ENCODE measurements at places on chromosomes 5 and 9.

DNA sequence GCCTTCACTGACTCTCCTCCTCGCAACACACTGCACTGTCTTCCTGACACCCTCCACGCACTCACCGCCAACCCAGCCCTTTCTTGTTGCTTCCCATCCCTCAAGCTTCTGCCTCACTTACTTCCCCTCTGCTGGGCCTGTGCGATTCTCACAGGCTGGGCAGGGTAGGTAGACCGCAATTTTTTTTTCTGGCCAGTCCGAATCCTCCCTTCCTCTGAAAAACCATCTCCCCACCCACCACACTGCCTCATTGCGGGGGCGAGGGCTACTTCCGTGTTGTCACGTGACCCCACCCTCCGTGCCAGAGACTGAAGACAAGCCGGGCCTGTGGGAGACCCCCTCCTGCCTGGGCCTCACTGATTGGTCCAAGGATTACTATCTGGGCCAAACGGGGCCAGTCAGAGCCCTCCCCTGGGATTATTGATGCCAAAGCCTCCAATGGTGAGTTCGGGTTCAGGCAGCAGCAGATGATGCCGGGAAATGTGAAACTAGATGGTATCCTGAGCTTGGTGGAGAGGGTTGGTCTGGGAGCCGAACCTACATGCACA is 73.1 kb downstream of the STK10 start:
- DNase-seq = peak; percentile 97

- peak; percentile 57 for DNase-seq
These were observed 43.9 kb downstream of the ZNF608 start for GRCh38 chr5:124702525-124702924.

DNA sequence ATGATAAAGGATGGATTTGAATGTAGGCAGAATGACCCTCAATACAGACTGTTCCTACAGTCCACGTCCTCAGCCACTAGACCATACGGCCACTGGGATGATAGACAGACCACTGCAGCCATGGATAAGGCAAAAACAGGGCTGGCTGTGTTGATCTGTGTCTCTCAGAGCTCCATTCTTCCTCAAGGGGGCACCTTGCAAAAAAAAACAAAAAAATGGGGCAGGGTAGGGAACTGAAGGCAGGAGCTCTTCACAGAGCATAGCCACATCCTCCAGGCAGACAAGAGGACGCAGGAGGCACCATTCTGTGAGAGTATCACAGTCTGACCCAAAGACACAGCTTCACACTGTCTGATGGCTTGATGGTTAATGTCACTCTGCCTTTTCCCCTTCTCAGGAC is 61.2 kb upstream of the GABRP start:
- DNase-seq = no peak

DNA sequence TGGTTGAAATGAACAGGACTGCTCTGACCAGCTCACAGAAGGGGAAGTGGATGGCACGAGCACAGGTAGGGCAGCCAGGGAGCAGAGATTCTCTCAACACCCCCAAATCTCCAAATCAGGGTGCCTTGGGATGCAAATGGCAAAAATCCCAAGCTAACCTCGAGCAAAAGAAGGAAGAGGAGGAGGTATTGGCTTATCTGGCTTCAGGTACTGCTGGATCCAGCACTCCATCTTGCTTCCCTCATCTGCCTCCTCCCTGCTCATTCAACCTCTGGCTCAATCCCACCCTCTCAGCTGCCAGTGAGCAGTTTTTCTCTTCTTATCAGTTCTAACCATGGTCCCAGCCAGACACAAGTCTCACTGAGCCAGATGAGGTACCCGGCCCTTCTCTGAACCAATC is 41.6 kb upstream of the GGTA1 start:
- DNase-seq = no peak

GRCh38 chr9:70566066-70566465 is 151.6 kb upstream of the KLF9 start:
- no peak for DNase-seq

GRCh38 chr5:123278284-123278683 is 144.9 kb downstream of the CEP120 start:
- no peak for DNase-seq

DNA sequence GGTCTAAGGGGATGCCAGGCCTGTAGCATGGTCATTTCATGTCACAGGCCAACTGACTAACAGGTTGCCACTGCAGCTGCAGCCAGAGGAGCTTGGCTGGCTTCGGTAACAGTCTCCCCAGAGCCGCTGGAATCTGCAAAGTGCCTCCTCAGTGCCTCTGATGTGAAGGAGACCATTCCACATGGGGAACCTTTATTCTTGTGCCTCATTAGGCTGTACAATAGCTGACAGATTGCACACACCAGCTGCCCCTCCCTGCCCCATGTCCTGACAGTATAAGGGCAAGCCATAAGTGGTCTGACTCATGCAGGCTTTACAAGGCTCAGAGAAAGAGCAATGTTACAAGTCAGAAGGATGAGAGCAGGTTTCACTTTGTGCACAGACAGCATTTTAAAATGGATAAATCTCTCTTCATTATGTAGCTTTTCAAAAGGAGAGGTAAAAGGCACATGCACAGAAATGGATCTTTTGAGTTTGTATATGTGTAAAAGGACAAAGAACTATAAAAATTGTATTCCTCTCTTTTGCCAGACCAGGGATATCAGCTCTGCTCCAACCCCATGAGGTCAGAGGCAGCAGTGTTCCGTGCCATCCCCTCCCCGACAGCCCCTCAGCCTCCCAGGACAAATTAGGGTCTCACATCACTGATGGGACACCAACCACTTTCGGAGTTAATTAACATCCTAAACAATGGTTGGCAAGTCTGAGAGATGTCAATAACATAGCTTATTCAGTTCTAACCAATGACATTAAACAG is 467.8 kb downstream of the TMEM232 start:
- DNase-seq = no peak

GRCh38 chr5:171588046-171588445 is 168.6 kb downstream of the FGF18 start:
- DNase-seq = no peak

- peak; percentile 78 for DNase-seq
These were observed 127.6 kb downstream of the RFX3 start for GRCh38 chr9:3398232-3398648.

DNA sequence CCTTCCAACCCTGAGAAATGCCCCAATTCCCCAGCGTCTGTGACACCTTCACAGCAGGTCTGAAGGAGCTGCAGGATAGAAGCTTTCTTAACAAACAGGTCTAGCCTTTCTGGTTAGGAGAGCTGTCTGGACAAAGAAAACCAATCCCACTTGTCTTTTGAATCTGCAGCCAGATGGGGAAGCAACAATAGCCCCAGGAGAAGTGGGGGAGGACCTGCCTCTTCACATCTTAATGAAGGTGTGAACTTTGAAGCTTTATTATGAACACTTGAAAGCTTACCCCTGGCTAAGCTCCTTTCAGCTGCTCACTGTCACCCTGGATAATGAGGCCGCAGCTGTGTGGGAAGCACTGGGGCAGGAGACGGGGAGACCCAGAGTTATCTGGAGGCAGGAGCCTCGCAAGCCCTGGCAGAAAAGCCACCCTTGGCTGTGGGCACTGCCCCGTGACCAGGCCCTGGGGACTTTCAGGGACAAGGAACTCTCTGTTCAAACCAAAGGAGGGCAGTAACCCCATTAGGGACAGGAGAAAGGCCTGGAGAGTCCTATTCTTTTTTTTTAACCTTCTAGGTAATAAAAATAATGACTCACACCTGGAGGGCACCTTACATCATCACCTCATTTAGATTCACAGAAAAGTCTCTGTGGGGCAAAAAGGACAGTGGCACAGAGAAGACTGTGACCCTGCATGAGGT is 151.8 kb upstream of the RAD23B start:
- DNase-seq = no peak

- DNase-seq = no peak
These were observed 17.6 kb downstream of the NSUN2 start for GRCh38 chr5:6615034-6615815.

DNA sequence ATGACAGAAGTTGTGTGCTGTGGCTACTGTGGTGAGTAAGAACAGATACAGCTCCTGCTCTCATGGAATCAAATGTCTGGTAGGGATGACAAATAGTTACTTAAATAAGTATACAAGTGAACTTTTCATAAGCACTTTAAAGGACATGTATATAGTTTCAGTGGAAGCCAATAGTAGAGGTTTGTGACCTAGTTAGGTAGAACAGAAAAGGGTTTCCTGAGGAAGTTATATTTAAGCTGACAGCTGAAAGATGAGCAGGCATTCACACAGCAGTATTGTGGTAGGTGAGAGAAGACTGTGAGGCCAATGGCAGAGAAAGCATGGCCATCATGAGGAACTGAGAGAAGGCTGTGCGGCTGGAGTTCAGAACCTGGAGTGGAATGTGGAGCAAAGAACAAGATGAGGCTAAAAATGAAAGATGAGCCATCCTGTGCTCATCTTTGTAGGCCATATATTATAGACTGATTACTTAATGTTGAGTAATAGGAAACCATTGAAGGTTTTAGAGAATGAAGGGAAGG is 15.4 kb downstream of the FAM174A start:
- no peak for DNase-seq

GRCh38 chr5:115325296-115325959 is 29.0 kb upstream of the CCDC112 start:
- DNase-seq = no peak

DNA sequence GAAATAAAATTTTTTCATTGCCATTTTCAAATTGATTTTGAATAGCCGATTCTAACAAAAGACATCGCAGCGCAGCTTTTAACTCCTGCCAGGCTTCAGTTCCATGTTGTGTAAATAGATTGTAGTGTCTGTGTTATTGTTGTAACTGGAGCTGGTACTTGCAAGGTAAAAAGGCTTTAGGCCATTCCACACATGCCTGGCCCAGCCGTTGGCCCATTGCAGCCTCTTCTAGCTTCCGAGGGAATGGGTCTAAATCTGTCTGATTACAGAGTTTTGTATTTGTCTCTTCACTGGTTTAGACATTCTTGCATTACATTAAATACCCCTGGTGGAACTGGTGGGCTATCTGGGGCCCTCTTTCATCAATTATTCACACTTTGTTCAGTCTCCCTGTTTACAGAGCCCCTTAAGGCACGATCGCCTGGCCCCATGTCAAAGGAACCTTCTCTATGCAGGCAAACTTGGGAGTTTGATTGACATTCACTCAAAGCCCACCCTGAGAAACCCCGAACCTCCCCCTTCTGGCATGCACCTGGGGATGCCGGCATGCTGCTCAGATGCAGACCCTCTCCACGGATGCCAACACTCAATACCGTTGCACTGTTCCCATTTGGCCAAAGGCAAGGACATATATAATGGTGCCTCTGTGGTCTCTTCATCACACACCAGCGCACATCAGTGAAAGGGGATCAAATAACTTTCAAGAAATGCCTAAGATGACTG is 281.7 kb upstream of the IRX2 start:
- DNase-seq = no peak

GRCh38 chr5:82662340-82662739 is 384.2 kb upstream of the RPS23 start:
- DNase-seq = no peak

- no peak for DNase-seq
These were observed 53.9 kb upstream of the AFAP1L1 start for GRCh38 chr5:149217803-149218155.

DNA sequence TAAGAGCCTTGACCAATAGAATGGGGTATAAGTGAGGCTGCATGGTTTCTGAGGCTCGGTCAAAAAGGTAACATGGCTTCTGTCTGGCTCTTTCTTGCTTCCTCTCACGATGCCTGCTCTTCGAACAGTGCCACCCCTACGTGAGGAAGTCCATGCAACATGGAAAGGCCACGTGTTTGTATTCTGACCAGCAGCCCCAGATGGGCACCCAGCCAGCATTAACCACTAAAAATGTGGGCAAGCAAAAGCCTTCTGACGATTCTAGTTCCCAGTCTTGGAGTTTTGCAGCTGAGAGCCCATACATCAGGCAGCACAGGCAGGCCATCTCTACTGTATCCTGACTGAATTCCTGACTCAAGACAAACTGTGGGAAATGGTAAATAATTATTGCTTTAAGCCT is 24.2 kb upstream of the NREP start:
- peak; percentile 65 for DNase-seq

DNA sequence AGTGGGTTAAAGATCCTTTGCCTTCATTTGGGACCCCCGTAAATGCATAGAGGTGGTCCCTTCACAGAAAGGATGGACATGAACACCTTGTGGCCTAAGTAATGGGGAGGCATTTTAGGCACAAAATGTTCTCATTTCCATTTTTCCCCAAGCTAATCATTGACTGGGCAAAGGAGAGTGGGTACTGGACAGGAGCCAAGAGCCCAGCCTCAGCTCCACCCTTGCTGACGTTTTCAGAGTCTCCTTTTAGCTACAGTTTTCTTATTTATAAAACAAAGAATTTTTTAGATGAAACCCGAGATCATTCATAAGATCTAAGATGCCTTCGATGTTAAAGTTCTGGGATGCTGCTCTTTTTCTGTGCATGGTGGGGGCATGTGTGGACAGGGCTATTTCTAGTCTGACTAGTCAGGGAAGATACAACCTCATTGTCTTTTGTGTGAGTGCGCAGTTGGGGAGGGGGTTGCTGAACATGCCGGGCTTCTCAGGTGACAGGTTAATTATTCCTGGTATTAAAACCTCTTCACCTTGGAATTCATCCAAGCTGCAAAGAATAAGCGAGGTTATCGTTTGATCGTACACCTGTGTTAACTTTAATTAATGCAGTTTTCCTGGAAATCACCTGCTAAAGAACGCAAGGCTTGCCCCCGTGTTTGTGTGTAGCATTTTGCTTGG is 48.4 kb downstream of the ADAMTS16 start:
- no peak for DNase-seq

DNA sequence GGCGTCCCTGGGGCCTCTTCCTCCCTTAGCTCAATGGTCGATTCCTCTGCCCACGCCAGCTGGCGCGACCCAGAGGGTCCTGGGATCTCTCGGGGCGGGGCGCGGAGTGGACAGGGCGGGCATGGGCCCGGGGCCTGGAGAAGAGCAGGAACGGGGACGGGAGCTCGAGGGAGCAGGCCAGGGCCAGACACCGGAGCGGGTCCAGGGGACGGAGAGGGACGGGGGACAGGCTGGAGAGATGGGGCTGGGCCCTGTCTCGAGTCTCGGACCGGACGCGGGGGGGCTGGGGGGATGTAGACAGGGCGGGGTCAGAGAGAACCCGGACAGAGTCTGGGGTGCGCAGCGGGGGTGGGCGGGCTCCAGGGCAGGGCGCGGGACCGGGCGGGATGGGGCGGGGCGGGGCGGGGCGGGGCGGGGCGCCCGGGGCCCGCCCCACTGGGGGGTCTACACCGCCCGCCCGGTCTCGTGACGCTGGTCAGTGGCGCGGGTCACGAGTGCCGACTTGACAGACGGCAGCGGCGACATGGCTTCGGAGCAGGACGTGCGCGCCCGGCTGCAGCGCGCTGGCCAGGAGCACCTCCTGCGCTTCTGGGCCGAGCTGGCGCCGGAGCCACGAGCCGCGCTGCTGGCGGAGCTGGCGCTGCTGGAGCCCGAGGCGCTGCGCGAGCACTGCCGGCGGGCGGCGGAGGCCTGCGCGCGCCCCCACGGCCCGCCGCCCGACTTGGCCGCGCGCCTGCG is at the start of gene UAP1L1:
TSS of gene UAP1L1 (plus strand) at position 508 of the 738 bp plus-strand sequence. CDS start at position 524, 16 bp downstream.
- peak; percentile 78 for DNase-seq

Data from suppressor macrophage treated with lipopolysaccharide for 4 hours (primary cell).